ENCODE measurements at places on chromosomes 5 and 9.

GRCh38 chr9:112546149-112547012 lies 59.8 kb downstream of the KIAA1958 start:
- no peaks in the 10 kb centered on the region for H3K27me3 ChIP-seq
- H3K27ac ChIP-seq = no peak overlapping the region
- H3K4me3 ChIP-seq = no peak overlapping the region
- DNase-seq = no peak
- no peaks in the 10 kb centered on the region for H3K4me1 ChIP-seq
- H3K36me3 ChIP-seq = no peaks in the 10 kb centered on the region

DNA sequence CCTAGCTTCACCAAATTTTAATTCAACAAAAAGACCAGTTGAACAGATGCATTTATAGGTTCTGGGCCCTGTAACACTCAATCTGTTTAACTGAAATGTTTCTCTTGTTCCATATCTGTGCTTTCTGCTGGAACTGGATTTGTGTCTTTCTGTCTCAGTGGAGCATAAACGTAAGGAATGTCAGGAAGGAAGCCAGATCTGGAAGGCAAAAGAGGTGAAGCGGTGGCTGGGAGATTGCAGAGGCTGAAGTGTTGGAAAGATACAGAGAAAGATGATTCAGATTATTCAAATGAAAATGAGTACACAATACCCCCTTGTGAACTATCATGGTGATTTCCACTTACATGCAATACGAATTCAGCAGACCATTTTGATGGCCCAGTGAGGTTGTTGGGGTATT lies 406.8 kb downstream of the BRINP1 start:
- H3K4me1 ChIP-seq = no peaks in the 10 kb centered on the region
- DNase-seq = no peak
- no peak overlapping the region for H3K27ac ChIP-seq
- H3K36me3 ChIP-seq = no peaks in the 10 kb centered on the region
- H3K4me3 ChIP-seq = no peak overlapping the region

DNA sequence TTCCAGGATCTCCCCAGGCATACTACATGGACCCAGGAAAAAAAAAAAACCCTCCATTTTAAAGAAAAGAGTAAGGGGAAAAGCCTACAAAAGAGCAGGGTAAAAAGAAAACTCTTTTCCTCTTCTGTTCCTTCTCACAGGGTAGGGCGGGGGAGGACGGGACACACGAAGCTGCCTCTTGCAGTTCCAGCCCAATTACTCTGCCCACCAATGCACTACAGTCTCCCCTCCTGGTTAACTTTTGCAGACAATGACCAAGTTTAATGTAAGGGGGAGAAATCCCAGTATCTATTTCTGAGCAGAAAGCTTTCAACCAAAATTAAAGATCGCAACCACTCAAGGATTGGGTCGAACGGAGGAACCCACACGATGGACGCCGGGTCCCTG lies 1.3 kb downstream of the BRD3 start:
- DNase-seq = no peak
- H3K27me3 ChIP-seq = peaks cover 20% of the 10 kb centered on the region
- H3K4me1 ChIP-seq = peaks cover 38% of the 10 kb centered on the region
- peak overlapping the region; percentile 75 for H3K4me3 ChIP-seq

GRCh38 chr9:18017136-18017535 lies 438.3 kb downstream of the SH3GL2 start:
- H3K27me3 ChIP-seq = no peaks in the 10 kb centered on the region
- no peak for DNase-seq
- H3K4me1 ChIP-seq = peaks cover 7% of the 10 kb centered on the region
- H3K36me3 ChIP-seq = no peaks in the 10 kb centered on the region
- no peak overlapping the region for H3K4me3 ChIP-seq

- no peaks in the 10 kb centered on the region for H3K4me1 ChIP-seq
- H3K27me3 ChIP-seq = no peaks in the 10 kb centered on the region
- no peak overlapping the region for H3K4me3 ChIP-seq
- no peaks in the 10 kb centered on the region for H3K36me3 ChIP-seq
These were observed 492.7 kb upstream of the CLINT1 start for GRCh38 chr5:158351485-158352125.

DNA sequence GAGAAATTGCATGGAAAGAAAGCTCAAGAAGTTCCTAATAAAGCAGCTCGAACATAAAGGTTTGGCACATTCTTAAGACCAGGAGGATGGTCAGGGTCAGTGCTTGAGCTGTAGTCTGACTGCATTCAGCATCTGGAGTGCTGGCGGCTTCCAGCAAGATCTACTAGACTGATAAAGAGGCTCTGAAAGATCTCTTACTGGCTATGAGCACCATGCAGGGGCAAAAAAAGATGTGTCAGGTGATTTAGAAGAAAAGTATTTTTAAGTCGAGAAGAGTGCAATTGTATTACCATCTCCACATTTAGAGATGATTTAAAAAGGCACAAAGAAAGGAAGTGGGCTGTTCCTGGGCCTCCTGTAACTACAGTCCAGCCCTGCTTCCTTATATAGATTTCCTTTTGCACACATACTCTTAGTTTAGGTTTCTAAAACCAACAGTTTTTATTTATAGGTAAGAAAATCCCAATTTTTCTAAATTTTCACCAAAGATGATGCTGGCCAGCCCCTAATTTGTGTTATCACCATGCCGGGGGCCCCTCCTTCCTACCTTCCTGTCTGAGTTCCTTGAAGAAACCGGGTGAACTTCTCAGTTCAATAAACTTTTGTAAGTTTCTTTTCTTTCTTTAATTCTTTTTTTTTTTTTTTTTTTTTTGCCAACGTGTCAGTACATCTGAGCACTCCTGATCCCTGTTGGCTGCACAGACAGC lies 65.9 kb upstream of the PLPP1 start:
- peak overlapping the region; percentile 94 for H3K27ac ChIP-seq
- H3K36me3 ChIP-seq = no peaks in the 10 kb centered on the region
- no peak for DNase-seq
- peaks cover 52% of the 10 kb centered on the region for H3K4me1 ChIP-seq
- H3K27me3 ChIP-seq = no peaks in the 10 kb centered on the region
- no peak overlapping the region for H3K4me3 ChIP-seq

DNA sequence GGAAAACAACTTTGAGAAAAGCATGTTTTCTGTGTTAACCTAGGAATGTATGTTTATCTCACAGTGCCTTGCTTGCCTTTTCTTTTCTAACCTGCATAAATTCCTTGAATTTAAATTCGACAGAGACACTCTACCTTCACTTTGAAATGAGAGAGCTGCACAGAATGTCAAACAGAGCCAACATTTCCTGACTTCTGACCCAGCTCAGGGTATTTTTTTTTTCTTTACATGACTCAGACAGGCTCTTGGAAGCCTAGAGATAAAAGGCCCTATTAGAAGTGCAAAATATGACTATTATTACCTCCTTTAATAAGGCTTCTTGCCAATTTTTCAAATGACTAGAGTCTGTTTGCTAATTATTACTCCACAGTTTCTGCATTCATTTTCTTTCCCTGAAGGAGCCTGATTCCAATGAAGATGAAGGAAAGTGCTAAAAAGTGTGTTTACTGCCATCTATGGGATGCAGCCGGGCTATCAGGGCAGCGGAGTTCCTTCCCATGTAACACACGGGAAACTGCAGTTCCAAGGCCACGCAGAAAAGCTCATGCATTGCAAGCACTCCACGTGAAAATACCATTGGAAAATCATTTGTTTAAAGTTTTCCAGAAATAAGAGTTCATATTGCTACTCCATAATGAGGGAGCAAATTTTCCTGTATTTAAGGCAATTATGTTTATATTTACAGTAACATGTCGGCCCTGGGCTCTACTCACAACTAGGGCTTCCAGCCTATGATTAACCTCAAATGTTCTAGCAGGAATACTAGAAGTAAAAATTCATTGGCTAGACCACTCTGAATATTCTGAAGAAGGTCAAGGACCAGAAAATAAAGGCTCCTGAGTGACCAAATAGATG lies 485.6 kb downstream of the ZSWIM6 start:
- H3K27ac ChIP-seq = no peak overlapping the region
- no peaks in the 10 kb centered on the region for H3K27me3 ChIP-seq
- H3K36me3 ChIP-seq = no peaks in the 10 kb centered on the region
- peak; percentile 31 for DNase-seq
- H3K4me3 ChIP-seq = no peak overlapping the region

- peaks cover 26% of the 10 kb centered on the region for H3K4me1 ChIP-seq
- H3K27me3 ChIP-seq = no peaks in the 10 kb centered on the region
These were observed 26.3 kb downstream of the SLC25A25 start for GRCh38 chr9:128094166-128094949.

DNA sequence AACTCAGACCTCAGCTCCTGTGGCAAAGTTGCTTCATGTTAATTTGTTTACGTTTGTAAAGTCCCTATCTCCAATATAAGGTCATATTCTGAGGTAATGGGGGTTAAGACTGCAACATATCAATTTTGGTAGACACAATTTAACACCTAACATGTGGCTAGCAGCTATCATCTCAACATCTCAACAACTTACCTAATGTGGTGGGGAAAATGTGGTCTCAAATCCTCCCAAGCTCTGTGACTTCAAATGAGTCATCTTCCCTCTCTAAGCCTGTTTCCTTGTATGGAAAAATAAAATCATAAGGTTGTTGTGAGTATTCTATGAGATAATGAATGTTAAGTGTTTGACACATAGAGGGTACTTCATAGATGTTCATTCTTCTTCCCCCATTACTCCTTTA lies 443.3 kb downstream of the CDK5RAP2 start:
- no peaks in the 10 kb centered on the region for H3K36me3 ChIP-seq
- H3K27ac ChIP-seq = no peak overlapping the region
- H3K4me3 ChIP-seq = no peak overlapping the region
- no peak for DNase-seq
- H3K4me1 ChIP-seq = no peaks in the 10 kb centered on the region

- H3K4me1 ChIP-seq = peaks cover 14% of the 10 kb centered on the region
- DNase-seq = no peak
- H3K4me3 ChIP-seq = peak overlapping the region; percentile 44
- H3K36me3 ChIP-seq = no peaks in the 10 kb centered on the region
- no peak overlapping the region for H3K27ac ChIP-seq
These were observed 8.4 kb upstream of the PSD2 start for GRCh38 chr5:139787257-139787567.

- no peak overlapping the region for H3K4me3 ChIP-seq
- no peaks in the 10 kb centered on the region for H3K4me1 ChIP-seq
- H3K36me3 ChIP-seq = no peaks in the 10 kb centered on the region
- no peak for DNase-seq
- H3K27me3 ChIP-seq = no peaks in the 10 kb centered on the region
These were observed 38.5 kb downstream of the TTC1 start for GRCh38 chr5:160047423-160047822.

- DNase-seq = no peak
- H3K27ac ChIP-seq = no peak overlapping the region
- no peak overlapping the region for H3K4me3 ChIP-seq
- no peaks in the 10 kb centered on the region for H3K36me3 ChIP-seq
These were observed 5.5 kb downstream of the PDCL start for GRCh38 chr9:122822938-122823337.

GRCh38 chr5:75235711-75236110 lies 967 bp downstream of the ANKRD31 start:
- no peaks in the 10 kb centered on the region for H3K4me1 ChIP-seq
- H3K36me3 ChIP-seq = no peaks in the 10 kb centered on the region
- H3K27ac ChIP-seq = peak overlapping the region; percentile 77
- H3K27me3 ChIP-seq = no peaks in the 10 kb centered on the region
- DNase-seq = no peak
- H3K4me3 ChIP-seq = no peak overlapping the region

- peaks cover 5% of the 10 kb centered on the region for H3K4me1 ChIP-seq
- no peaks in the 10 kb centered on the region for H3K36me3 ChIP-seq
- H3K27me3 ChIP-seq = peaks cover 8% of the 10 kb centered on the region
These were observed 8.7 kb downstream of the CCL21 start for GRCh38 chr9:34701023-34701768.

- no peak for DNase-seq
- H3K27me3 ChIP-seq = no peaks in the 10 kb centered on the region
- H3K36me3 ChIP-seq = no peaks in the 10 kb centered on the region
- H3K4me3 ChIP-seq = no peak overlapping the region
These were observed 197.7 kb upstream of the CDKN2B start for GRCh38 chr9:22206833-22207232.

All from transverse colon (tissue), 4 donors.